Gastroesophageal sphincter (tissue), 4 donors: ENCODE measurements at places on chromosomes 13 and 19.
A peak's percentile ranks its signal among the peaks of the same experiment; 100 is the strongest.

GRCh38 chr19:32407004-32407992 is 1.7 kb downstream of the DPY19L3 start:
- ATAC-seq, result no peak

DNA sequence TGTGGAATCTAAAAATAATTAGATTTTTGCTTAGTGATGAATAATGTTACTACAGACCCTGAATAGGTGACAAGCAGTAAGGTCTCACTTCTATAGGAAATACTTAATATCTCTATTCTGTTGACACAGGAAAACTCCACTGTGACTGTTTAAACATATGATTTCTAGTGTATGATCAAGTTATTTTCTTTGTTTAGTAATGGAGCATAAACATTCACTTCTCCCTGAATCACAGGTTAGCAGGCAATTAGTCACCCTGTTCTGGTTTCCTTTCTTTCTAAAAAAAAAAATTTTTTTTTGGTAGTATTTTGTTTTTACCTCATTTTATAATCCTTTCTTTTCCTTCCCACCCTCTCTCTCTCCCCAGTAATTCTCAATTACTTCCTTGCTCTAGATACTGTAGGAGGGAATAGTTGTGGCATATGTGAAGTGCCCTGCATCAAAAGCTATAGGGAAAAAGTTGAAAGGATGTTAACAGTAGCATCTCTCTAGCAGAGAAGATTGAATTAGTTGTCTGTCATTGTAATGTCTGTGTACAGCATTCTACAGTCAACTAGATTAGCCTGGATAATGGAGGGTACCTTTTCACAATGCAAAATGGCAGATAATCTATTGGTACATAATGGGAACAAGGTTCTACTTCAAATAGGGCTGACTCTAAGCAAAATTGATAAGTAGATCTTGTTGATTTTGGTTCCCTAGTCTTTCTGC is 3.5 kb downstream of the HS6ST3 start:
- ATAC-seq, result no peak

GRCh38 chr13:98923641-98924397 is 54.0 kb downstream of the DOCK9 start:
- peak; percentile 60 for ATAC-seq

- peak; percentile 56 for ATAC-seq
Measured at GRCh38 chr13:113083402-113084061, 22.1 kb upstream of the F7 start.

DNA sequence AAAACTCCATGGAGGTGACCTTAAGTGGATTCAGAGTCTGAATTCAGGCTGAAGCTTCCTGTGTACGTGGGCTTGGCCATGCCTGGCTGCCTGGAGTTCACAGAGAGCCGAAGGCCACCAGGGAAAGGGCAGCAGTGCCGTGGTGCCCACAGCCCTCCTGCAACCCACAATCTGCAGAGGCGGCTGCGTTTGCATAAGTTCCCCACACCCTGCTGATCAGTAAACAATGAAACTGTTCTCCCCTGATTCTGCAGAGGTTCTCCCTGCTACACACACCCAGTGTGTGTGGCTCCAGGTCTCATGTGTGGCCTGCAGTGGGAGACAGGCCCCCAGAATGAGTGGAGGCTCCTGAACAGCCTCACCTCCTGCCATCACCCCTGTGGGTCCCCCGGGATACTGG is 126.9 kb upstream of the SLC7A1 start:
- no peak for ATAC-seq
